ENCODE measurements at places on chromosomes 3 and 15.

GRCh38 chr3:69541711-69542088 lies 155.8 kb upstream of the FRMD4B start:
- no peak for DNase-seq

DNA sequence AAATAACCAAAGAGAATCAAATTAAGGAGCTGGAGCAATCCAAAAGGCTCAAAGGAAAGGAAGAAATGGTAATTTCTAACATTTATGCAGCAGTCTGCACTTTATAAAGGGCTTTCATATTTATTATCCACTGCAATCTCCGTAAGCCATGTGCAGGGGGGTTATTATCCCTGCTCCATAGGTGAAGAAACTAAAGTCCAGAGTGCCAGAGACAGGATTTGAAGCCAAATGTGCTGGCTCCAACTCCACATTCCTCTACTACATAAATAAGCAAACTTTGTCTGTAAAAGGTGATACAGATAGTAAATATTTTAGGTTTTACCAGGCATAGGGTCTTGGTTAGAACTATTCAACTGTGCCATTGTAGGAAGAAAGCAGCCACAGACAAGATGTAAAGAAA lies 221.4 kb downstream of the MINAR1 start:
- DNase-seq: no peak

DNA sequence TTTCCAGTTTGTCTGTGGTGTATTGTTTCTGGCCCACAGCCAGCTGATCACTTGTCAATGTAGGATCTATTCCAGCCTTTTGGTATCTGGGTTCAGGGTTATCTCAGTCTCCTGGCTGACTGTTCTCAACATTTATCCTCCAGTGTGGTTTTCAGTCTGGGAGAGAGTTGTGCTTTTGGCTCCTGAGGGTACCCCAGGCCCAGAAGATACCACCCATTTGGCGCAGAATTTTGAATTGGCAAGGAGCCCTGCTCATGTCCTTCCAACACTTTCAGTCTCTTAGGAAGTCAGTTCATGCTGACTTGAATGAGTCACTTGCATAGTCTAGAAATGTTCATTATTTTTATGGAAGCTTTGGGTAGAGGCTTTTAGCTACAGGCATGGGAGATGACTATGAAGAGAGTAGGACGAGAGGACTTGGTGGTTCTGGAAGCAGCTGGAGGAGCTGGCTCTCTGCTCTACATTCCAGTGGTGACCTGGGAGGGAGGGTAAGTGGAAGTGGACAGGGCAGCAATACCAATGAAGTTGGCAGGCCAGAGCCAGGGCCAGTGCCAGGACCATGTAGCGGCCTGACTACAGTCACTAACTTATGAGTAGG lies 7.2 kb downstream of the POLR2H start:
- no peak for DNase-seq

DNA sequence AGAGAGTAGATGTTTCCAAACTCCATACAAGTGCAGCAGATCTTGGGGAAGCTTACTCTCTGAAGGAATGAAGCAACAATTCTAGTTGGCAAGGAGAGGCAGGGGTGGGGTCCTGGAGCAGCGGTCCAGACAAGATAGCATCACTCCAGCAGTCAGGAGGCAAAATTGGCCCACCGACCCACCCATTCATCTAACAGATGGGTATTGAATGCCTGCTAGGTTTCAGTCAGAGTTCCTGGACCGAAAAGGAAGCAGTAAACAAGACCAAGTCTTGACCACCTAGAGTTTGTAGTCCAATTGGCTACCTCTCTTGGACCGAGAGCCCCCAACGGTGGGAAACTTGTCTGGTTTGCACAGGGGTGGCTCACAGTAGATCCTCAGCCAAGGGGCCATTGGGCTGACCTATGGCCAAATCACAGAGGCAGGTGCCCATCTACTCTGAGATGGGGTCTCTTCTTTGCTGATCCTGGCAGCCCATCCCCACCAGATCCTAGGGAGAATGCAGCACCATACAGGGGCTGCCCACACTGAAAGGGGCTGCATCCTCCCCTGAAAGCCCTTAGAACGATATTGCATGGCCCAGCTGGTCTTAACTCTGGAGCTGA lies 74.3 kb downstream of the CORO2B start:
- DNase-seq: no peak

- DNase-seq: no peak
These were observed 154.3 kb downstream of the ALDH1A2 start for GRCh38 chr15:57911247-57911646.

DNA sequence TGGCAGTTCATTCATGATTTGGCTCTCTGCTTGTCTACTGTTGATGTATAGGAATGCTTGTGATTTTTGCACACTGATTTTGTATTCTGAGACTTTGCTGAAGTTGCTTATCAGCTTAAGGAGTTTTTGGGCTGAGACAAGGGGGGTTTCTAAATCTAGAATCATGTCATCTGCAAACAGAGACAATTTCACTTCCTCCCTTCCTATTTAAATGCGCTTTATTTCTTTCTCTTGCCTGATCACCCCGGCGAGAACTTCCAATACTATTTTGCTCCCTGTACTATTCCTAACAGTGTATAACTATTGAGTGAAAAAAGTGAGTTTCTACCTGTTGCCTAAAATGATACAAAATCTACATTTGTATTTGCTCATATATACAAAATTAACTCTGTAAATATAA lies 128.3 kb downstream of the ULK4 start:
- no peak for DNase-seq

DNA sequence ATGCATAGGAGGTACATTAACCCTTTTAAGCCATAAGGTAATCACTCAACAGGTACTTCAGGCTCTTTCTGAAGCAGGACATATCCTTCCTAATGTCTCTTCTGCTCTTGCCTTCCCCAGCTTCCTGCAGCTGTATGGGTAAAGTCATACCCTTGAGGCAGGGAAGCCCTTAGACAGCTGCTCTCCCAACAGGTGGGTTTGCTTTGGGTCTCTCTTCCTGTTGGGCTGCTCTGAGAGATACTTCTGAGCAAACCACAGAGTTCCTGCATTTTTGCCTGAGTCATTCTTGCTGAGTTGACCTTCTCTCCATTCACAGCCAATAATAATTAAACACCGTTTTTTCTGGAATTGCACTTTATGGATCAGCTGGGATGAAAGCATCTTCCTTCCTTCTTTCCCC lies 2.0 kb upstream of the TRAT1 start:
- no peak for DNase-seq

GRCh38 chr15:101171954-101172353 lies 79.9 kb downstream of the CHSY1 start:
- no peak for DNase-seq

- peak; percentile 43 for DNase-seq
These were observed 45.8 kb downstream of the MITF start for GRCh38 chr3:69784954-69785514.

GRCh38 chr15:55224892-55225291 lies 28.2 kb upstream of the RSL24D1 start:
- no peak for DNase-seq

DNA sequence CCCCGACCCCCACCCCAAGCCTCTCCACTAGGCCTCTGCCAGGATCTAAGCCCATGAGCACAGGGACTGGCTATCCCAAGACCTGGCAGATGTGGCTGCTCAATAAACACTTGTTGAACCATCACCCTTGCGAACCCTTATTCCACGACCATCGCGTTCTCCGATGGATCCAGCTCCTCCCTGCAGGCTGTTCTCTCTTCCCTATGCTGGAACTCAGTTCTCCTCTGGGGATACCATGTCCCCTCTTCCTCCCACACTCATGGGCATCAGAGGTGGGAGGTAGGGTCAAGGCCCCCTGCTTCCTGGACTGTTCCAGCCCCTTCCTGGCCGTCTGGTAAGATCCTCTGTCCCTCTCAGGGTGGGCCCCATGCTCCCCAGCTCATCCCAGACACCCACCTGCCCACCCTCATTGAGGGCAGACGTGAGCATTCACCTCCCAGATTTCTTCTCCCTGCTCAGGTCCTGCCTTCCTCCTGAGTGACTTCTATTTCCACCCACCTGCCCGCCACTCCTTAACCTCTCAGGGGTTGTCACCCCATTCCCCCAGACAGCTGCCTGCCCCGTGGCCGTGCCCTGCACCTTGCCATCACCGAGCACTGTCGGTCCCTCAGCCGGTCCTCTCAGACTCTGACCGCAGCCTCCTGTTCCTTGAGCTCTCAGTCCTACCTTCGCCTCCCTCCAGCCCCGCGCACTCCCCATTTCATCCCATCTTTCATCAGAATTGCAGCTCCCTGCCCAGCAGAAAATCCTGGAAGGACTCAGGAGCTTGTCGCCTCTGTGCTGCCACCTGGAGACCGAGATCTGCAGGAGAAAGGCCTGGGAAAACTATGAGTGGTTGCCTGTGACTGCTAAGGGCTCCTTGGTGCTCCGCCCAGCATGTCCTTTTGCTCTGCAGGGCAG lies 42.0 kb downstream of the PML start:
- DNase-seq: no peak

GRCh38 chr3:32392536-32393302 lies 1.1 kb downstream of the CMTM7 start:
- no peak for DNase-seq

DNA sequence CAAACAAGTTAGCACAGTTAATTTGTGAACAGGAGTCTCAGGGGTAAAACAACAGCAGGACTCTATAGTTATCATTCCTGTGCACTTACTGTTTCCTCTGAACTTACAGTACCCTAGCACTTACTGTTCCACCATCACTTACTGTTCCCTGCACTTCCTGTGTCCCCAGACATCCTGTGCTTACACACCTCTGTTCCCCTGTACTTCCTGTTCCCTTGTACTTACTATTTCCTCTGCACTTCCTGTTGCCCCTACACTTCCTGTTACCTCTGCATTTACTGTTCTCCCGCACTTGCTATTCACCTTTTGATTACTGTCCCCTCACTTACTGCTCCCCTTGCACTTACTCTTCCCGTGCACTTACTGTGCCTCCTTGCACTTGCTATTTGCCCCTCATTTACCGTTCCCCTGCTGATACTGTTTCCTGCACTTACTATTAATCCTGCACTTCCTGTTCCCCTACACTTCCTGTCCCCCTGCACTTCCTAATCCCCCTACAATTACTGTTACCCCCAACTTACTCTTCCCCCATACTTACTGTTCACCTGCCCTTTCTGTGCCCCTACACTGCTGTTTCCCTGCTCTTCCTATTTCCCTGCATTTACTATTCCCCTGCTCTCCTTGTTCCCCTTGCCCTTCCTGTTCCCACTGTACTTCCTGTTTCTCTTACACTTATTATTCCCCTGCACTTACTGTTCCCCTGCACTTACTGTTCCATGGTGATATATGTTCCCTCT lies 30.3 kb downstream of the TPRA1 start:
- DNase-seq: no peak

DNA sequence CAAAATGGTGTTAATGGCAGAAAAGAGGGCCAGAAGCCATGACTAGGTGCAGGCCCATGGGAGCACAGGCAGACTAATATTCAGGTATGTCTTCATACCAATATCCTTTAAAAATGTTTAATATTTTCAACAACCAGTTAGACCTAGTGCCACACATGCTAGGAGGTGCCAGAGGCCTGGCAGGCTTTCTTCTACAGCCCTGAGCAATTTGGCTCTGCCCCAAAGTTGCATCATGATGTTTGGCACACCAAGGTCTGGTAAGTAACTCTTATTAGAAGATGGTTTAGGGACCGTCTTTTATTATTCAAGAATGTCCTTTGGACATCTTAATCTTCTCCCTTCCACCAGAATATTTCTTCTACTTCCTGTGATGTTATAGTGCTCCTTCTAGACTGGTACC lies 34.8 kb downstream of the MITF start:
- DNase-seq: no peak

DNA sequence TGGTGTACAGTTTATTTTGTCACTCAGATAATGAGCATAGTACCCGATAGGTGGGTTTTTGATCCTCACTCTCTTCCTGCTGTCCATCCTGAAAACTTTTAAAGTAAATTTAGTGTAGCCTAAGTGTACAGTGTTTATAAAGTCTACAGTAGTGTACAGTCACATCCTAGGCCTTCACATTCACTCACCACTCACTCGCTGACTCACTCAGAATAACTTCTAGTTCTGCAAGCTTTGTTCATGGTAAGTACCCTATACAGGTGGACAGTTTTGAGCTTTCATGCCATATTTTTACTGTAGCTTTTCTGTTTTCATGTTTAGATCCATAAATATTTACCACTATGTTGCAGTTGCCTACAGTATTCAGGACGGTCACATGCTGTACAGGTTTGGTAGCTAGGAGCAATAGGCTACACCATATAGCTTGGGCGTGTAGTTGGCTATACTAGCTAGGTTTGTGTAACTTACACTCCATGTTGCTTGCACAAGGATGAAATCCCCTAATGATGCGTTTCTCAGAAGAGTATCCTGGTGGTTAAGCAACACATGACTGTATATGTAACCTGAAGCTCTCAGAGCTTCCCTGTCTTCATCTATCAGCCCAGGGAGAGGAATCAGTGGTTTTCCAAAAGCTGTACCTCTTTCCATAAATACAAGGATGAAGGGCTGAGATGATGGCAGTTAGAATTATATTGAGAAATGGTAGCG lies 87.6 kb upstream of the SLC25A26 start:
- DNase-seq: no peak

- no peak for DNase-seq
These were observed 7.3 kb downstream of the SLC12A6 start for GRCh38 chr15:34330279-34330678.

- no peak for DNase-seq
These were observed 82.7 kb upstream of the SOX2 start for GRCh38 chr3:181629029-181629428.

DNA sequence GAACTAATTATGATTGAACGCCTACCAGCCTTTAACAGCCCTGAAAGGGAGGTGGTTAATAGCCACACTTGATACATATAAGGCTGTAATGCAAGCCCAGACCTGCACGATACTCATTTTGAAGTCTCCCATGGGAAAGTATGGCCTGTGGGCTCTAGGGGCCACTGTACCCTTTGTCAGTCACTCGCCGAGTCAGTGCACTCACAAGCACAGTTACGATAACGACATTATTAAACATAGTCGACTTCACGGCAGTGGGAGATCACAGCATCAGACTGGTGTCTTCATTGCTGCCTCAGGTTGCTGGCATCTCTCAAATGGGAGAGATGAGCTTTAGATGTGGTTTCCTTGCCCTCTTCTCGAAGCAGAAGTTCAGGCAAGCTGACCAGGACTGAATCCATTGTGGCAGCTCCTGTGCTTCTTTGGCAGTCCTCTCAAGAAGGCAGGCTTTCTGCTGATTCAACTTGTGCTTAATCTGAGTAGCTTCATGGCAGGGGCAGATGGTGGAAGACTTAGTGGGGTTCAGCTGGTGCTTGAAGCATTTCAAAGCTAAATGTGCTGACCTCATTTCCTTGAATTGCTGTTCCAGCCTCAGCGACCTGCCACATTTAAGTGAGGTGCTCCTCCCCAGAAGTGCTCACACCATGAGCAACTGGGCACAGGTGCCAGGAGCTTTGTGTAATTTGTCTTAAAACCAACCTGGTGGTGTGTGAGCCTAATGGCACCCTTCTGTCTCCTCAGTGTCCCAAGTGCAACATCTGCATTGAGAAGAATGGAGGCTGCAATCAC lies 15.8 kb upstream of the P4HTM start:
- DNase-seq: no peak

DNA sequence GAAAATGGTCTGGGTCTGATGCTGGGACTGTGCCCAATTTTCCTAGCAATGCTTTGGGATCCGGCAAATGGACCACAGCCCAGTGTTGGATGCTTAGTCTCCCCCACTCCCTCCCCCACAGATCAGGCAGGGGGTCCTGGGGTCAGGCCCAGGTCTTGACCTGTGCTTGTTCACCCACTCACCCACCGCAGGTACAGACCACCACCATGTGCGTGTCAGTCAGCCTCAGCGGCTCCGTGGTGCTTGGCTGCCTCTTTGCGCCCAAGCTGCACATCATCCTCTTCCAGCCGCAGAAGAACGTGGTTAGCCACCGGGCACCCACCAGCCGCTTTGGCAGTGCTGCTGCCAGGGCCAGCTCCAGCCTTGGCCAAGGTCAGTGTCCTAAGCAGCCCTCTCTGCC lies 10.6 kb downstream of the GRM2 start:
- no peak for DNase-seq

All from NCI-H2171 (cell line).